ENCODE measurements at places on chromosomes 2 and 18.

DNA sequence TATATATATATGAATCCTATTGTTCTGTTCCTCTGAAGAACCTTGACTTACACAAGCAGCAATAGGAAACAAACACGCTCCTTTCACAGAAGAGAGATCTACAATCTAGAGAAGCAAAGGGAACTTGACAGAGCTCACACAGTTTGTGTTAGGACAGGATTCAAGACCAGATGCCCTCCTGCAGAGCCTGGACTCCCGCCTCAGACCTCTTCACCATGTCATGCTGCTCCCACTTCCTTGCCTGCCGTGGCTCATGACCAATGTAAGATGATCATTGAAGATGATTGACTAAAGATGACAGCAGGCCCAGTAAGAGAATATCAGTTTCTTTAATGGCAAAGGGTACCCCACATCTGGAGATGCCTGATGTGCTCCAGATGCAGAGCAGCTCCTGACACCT is 111.2 kb upstream of the AGAP1 start:
- DNase-seq, result no peak

- no peak for DNase-seq
Measured at GRCh38 chr2:239040152-239040761, 192.4 kb downstream of the TWIST2 start.

DNA sequence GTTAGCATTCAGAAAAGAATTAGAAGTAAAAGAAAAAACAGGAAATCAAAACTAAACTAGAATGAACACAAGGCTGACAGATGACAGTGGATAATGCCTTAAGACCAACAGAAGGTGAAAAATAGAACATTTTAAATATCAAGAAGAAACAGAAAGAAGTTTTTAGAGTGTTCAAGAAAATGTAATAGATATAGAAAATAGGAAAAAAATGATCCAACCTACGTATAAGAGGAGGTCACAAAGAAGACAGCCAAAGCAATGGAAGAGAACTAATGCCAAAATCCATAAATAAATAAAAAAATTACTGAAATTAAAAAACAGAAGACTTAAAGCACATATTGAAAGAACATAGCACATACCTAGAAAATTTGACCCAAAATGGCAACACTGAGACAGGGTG is 42.5 kb upstream of the EN1 start:
- no peak for DNase-seq

- no peak for DNase-seq
Measured at GRCh38 chr2:127887776-127888130, 2.0 kb upstream of the AMMECR1L start.

DNA sequence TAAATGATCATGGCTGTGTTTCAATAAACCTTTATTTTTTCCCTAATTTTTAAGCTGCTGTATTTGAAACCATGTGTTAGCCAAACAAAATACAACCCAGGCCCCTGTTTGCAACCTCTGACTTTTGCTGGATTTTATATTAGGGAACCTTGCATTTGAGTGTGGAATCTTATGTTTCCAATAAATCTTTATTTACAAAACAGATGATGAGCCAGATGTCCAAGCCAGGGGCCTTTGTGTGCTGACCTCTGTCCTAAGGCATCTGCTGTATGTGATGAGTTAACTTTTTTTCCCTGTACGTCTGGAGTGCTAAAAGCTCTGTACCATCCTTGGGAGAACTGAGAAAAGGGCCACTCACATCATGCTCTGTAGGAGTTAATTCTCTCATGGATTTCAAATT is 162.9 kb downstream of the TRIB2 start:
- no peak for DNase-seq

DNA sequence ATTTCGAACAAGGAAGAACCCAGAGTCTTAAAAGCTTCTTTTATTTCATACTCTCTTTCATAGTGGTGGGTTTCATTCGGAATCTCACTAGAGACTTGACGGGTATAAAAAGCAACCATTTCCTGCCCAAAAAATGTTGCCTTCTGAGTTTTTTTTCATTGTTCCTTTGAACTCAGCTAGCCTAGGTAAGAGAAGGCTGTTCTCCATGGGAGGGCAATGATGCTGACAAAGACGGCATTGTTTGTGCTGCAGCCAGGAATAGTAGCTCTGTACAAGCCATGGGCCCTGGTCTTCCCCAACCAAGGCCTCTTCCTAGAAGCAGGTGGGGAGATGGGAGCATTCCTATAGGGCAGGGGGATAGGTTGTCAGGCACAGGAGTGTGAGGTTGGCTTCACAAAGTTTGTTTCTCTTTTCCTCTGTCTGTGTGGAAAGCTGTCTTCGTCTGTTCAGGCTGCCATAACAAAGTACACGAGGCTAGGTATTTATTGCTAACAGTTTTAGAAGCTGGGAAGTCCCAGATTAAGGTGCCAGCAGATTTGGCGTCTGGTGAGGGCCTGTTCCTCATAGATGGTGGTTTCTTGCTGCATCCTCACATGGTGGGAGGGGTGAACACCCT is 405.1 kb downstream of the NBAS start:
- DNase-seq, result no peak

- DNase-seq, result no peak
Measured at GRCh38 chr2:189545418-189545817, 35.2 kb downstream of the SLC40A1 start.

DNA sequence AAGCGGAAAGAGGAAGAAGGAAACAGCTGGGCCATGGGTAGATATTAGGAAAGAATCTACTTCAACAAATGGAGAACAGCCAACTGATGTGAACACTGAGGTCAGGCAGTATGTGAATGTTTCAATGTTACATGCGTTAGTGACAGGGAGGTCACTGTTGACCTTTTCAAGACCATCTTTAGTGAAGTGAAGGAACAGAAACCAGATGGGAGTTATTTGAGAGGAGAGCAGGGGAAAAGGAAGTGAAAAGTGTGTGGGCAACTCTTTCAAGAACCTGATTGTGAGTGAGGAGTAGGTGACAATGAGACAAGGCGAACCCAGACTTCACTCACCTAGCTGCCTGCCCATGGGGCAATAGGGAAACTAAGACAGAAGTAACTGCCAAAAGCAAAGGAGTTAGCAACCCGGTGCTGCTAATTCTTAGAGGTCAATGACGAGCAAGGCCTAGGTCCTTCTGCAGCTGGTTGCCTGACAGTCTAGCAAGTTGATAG is 67.0 kb downstream of the SP3 start:
- no peak for DNase-seq

- no peak for DNase-seq
Measured at GRCh38 chr2:1609040-1609439, 135.3 kb downstream of the PXDN start.

GRCh38 chr2:237020090-237020489 is 65.6 kb upstream of the COPS8 start:
- DNase-seq, result no peak

DNA sequence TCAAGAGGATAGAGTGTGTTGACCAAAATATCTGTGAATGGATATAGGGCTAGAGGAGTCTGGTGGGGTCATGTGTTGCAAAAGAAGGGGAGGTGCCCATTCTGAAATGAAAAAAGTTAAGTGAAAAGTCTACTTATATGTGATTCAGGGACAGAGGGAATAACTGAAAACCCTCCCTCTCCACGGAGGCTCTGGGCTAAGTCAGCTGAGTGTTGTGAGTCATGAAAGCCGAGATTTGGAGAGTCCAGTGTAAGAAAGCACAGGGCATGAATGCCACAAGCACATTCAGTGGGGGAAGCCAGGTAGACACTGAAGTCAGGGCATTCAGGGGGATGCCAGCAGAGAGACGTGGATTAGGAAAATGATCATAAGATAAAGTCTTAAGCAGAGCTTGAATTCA is 871.9 kb downstream of the TSN start:
- no peak for DNase-seq

GRCh38 chr2:64985447-64985846 is 3.8 kb upstream of the SLC1A4 start:
- no peak for DNase-seq

DNA sequence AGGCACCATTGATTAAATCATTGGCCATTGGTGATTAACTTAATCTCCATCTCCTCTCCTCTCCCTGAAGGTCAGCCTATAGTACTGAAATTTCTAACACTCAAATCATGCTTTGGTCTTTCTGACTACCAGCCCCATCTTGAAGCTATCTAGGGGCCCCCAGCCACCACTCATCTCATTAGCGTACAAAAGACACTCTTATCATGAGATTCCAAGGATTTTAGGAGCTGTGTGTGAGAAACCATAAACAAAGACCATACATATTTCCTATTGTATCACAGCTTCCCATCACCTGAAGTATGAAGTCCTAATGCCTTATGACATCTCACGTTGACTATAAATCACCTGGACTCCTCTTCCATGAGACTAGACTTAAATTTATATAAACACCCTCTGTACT is 94.0 kb upstream of the B3GNT2 start:
- no peak for DNase-seq

DNA sequence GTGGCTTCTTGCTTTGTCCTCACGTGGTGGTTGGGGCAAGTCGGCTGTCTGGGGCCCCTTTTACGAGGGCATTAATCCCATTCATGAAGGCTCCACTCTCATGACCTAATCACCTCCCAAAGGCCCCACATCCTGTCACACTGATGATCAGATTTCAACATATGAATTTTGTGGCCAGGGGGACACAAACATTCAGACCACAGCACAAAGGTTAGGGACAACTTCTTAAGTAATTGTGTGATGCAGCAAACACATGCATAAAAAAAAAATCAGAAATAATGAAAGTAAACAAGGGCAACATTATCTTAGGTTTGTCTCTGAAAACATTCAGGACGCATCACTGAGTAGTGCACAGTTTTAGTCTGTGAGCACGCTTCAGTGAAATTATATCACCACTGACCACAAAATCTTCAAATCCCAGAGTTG is 54.2 kb upstream of the FRZB start:
- DNase-seq, result no peak

- DNase-seq, result no peak
Measured at GRCh38 chr18:34543945-34544344, 166.2 kb upstream of the DTNA start.

GRCh38 chr18:51133580-51134160 is 63.8 kb downstream of the MEX3C start:
- peak; percentile 46 for DNase-seq

- no peak for DNase-seq
Measured at GRCh38 chr2:137929519-137929916, 34.8 kb upstream of the HNMT start.

GRCh38 chr2:4791488-4791887 is 900.7 kb upstream of the SOX11 start:
- no peak for DNase-seq

DNA sequence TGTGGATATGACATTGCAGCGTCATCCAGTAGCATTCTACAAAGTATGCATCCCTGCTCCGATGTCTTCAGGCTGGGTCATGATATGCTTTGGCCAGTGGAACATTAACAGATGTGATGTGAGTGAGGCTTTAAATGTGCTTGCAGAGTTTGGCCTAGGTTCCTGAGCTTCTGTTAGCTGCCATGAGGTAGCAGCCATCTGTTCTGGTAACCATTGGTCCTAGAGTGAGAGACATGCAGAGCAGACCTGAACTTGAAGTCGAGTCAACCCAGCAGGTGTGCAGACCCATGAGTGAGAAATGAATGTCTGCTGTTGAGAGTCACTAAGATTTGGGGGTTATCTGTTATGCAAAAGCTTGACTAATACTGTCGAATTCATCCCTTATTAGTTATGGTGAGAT is 73.8 kb upstream of the NABP1 start:
- DNase-seq, result no peak

DNA sequence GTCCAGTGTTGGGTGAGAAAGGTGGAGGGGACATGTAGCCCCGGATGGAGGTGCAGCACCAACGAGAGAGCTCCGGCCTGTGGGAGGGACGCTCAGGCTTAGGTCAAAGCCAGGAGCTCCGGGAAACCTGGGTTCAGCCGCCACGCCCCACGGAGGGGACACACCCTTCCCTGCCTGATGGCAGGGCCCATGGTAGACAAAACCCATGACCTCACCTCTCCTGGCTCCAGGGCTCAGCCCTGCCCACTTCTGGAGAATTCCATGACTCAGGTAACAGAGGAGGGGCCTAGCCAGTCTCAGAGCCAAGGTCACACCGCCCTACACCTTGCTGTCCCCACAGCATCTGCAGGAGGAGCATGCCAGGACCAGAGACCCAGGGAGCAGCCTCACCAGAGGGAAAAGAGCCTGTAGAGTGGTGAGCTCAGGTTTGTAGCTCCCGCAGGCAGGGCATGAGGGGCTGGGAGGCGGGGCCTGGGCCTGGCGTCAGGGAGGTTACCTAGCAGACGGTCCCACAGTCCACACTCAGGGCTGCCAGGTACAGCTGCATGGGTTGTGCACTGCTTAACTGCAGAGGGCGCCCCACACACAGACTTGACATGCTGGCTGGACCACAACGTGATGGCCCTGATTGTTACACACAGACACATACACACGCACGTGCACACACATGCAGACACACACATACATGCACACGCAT is 70.8 kb upstream of the SMAD7 start:
- DNase-seq, result peak; percentile 91

DNA sequence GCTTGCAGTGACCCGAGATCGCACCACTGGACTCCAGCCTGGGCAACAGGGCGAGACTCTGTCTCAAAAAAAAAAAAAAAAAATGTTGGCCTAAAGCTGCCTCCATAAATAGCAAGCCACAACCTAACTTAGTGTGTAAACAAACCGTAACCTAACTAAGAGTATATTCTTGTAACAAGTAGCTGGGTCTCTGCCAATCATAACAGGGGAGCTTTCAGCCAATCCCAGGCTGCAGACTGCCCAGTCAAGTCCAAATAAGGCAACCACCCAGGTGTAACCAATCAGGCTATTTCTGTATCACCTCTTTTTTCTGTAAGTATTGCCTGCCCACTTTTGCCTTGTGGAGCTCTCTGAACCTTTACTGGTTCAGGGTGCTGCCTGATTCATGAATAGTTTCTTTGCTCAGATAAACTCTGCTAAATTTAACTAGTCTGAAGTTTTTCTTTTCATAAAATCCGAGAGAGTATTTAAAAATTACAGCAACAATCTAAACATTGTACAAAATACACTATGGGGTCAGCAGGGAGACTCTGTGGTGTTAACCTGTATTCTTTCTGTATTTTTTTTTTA is 4.5 kb downstream of the PSTPIP2 start:
- DNase-seq, result no peak

- DNase-seq, result no peak
Measured at GRCh38 chr18:30376515-30376914, 666.0 kb downstream of the DSC3 start.

GRCh38 chr2:81714817-81715216 is 1410.3 kb upstream of the LRRTM1 start:
- no peak for DNase-seq

All from upper lobe of left lung (tissue), 6 donors.